ENCODE measurements at places on chromosomes 16 and 17.
A peak's percentile ranks its signal among the peaks of the same experiment; 100 is the strongest.

GRCh38 chr17:59761385-59762048 is 54.1 kb downstream of the VMP1 start:
- DNase-seq = peak; percentile 86

GRCh38 chr17:47288531-47289116 is 35.0 kb downstream of the ITGB3 start:
- peak; percentile 69 for DNase-seq

GRCh38 chr16:78462288-78463208 is 363.1 kb downstream of the WWOX start:
- no peak for DNase-seq

DNA sequence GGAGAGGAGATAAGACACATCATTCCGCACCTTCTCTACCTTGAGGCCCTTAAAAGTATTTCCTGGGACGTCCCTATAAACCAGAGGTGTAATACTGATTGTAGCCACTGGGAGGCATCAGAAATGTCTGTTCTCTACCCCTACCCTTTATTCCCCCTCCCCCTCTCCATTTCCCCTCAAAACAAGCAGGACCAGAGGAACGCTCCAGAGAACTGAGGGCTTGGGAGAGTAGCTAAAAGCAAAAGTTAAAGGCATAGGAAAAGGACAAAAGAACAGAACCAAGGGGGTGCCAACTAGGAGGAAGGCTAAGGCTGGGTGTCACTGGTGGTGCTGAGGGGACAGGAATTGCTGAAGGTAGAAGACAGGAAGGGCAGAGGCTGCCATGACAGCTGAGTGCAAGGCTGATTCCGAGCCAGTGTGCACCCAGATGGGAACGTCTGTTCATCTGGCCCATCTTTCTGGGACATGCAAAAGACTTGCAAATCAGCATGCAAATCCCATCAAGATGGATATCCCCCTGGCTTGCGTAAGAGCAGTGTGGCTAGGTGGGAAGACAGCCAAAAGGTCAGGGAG is 6.7 kb downstream of the CAMTA2 start:
- peak; percentile 46 for DNase-seq

- DNase-seq = no peak
Measured at GRCh38 chr16:79656553-79657115, 56.1 kb upstream of the MAF start.

Data from IMR-90 (cell line).